Stimulated activated CD4-positive, alpha-beta T cell treated with anti-CD3 and anti-CD28 coated beads, TNF-alpha, amount 100 ng/mL, for 4 hours (primary cell): ENCODE measurements at places on chromosomes 7 and 10.

- no peak for DNase-seq
Observed at GRCh38 chr7:16647435-16647960, 1.5 kb downstream of the BZW2 start.

GRCh38 chr7:141189231-141189630 is 115.4 kb downstream of the TMEM178B start:
- no peak for DNase-seq

GRCh38 chr10:104233817-104234216 is 1.7 kb upstream of the CFAP43 start:
- no peak for DNase-seq

GRCh38 chr10:13724484-13724883 is 137.7 kb downstream of the PRPF18 start:
- no peak for DNase-seq

- DNase-seq, result no peak
Observed at GRCh38 chr10:94035982-94036765, 42.4 kb downstream of the PLCE1 start.

DNA sequence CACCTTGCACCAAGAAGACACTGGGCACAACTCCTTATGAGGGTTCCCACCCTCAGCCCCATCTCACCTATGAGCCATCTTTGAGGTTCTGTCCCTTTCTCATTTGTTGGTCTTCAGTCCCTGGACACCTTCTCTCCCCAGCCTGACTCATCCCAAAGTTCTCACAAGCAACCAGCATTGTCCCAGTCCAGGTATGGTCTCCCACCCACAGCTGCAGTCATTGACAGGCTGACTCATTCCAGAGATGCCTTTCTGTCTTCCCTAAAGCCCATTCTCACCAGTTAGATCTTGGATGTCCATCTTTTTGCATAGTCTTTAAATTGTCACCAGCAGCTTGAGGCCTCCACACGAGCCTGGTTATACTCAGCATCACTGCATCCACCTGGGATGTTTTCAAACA is 26.7 kb upstream of the BMPR1A start:
- DNase-seq, result no peak

GRCh38 chr7:152883858-152884257 is 124.3 kb downstream of the ACTR3B start:
- no peak for DNase-seq

DNA sequence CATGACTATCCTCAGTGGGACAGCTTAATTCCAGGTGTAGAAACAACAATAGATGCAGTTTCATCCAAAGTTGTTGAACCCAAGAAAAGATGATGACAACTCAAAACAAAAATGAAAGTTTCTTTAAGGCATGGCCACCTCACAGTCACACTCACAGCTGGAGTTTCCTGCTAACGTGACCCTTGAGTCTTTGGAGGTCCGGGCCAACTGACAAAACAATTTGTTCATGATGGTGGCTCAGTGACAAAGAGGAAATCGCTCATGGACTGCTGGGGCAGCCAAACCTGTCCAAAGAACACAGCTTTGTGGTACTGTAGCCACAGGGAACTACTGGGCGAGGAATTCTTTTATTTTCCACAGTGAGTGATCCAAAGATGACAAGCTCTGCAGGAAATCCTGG is 96.0 kb upstream of the JCAD start:
- DNase-seq, result no peak

- no peak for DNase-seq
Observed at GRCh38 chr10:117699436-117700075, 157.0 kb downstream of the EMX2 start.

GRCh38 chr10:24456322-24456721 is 247.4 kb downstream of the KIAA1217 start:
- DNase-seq, result no peak

DNA sequence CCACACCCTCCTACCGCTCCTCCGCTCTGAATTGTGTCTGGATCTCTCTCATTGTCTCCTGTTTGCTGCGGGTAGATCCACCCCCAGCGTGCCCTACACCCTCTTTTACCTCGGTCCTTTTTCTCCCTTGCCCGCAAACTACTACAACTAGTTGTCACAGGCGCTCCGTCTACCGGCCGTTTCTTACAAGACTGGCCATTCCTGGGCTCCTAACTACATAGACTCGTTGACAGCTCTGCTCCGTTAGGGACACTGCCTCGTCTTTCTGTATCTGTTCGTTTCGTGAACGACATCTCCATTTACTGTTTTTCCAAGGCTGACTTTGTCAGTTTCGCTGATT is 786 bp downstream of the TAF3 start:
- DNase-seq, result no peak

DNA sequence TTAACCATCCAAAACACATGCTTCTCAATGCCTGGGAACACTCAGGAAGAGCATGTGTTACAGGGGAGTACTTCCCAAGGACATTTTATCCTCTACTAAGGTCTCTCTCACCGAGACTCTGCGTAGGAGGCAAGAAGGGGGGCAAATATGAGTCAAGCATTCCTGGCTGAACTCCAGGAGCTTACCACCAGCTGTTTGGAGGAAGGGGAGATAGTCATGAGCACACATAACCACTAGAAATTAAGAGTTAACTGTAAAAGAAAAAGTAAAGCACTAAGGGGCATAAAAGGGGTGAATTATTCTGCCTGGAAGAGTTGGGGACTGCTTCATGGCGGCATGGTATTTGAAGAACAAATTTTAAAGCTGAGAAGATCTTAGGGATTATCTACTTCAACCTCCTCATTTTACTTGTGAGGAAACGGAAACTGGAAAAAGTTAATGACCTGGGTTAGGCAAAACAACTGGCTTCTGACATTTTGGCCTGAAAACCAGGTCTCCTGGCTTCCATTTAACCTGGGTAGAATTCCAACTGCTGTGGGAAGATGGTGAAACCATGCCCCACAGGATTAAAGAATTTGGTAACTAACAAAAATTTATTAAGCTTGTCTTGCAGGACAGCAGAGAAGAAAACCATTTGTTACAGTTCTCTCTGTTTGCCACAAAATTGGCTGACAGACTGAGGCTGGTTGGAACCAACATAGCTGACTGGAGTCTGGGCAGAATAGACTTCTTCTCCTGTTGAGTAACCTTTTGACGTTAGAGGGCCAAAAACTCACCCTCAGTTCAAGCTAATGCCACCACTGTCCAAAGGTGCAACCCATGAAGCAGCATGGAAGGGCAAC is 85.5 kb downstream of the SLC25A13 start:
- DNase-seq, result no peak

GRCh38 chr10:71434760-71435394 is 38.2 kb downstream of the CDH23 start:
- no peak for DNase-seq

DNA sequence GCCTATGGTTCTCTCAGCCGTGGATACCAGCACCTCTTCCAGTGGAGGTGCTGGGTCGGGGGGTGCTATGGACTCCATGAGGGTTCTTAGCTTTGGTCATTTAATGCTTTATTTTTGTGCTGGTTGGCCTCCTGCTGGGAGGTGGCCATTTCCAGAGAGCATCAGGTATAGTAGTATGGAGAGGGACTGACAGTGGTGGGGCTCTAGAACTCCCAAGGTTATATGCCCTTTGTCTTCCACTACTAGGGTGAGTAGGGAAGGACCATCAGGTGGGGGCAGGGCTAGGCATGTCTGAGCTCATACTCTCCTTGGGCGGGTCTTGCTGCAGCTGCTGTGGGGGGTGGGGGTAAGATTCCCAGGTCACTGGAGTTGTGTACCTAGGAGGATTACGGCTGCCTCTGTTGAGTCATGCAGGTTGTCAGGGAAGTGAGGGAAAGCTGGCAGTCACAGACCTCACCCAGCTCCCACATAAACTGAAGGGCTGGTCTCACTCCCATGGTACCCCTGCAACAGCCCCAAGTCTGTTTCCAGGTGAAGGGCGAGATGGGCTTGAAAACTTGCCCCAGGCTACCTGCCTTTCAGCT is 763.2 kb upstream of the LRRTM3 start:
- DNase-seq, result no peak

DNA sequence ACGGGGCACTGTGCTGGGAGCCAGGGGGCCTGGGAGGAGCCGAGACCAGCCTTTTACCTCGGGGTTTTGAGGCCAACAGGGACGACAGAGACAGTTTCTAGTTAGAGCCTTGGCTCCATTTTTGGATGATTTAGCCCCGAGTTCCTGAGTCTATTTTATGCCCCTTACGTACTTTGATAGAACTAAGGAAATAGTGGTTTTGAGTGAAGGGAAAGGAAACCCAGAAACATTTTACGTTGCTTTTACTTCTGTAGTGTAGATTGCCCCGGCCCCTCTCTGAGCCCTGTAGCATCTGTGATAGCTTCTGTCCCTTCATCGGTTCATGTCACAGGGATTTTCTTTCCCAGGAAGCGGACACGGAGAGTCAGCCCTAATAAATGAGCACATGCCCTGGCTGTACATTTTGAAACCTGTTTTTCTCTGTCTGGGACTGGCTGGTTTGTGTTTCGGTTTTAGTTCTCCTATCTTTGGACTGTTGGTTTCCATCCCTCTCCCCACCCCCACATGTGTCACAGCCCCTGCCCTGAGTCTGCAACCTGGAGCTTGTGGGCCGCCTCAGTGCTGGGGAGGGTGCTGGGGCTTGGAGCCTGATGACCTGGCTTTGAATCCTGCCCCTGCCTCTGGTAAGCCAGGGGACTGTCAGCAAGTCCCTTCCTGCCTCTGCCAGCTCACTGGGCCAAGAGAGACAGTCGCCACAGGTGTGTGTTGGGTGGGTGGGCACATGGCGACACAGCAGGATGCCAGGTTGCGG is 6.9 kb upstream of the ORAI2 start:
- peak; percentile 60 for DNase-seq

- DNase-seq, result no peak
Observed at GRCh38 chr7:29300649-29301048, 106.1 kb downstream of the CHN2 start.

- peak; percentile 19 for DNase-seq
Observed at GRCh38 chr10:71933651-71934050, 30.5 kb upstream of the CHST3 start.

DNA sequence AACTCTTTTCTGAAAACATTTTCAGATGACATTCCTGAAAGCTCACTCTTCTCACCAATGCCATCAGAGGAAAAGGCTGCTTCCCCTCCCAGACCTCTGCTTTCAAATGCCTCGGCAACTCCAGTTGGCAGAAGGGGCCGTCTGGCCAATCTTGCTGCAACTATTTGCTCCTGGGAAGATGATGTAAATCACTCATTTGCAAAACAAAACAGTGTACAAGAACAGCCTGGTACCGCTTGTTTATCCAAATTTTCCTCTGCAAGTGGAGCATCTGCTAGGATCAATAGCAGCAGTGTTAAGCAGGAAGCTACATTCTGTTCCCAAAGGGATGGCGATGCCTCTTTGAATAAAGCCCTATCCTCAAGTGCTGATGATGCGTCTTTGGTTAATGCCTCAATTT is 16.5 kb downstream of the ANLN start:
- no peak for DNase-seq

- no peak for DNase-seq
Observed at GRCh38 chr10:84453303-84453702, 124.9 kb downstream of the CCSER2 start.

- no peak for DNase-seq
Observed at GRCh38 chr10:93471110-93471651, 11.0 kb downstream of the MYOF start.

DNA sequence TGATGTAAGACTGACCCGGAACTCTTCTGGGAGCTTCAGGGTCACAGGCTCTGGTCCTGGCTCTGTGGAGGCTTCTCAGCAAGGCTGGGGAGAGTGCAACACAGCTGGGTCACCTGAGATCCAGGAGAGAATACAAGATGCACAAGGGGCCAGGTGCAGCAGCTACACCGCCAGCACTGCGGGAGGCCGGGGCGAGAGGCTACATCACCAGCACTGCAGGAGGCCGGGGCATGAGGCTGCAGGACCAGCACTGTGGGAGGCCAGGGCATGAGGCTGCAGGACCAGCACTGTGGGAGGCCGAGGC is 44.3 kb downstream of the PDGFA start:
- DNase-seq, result no peak

GRCh38 chr10:38007991-38008390 is 2.5 kb upstream of the ZNF33A start:
- no peak for DNase-seq

- DNase-seq, result no peak
Observed at GRCh38 chr10:43299579-43299978, 32.7 kb upstream of the RASGEF1A start.

GRCh38 chr7:25754751-25755150 is 397.2 kb upstream of the NFE2L3 start:
- DNase-seq, result no peak

DNA sequence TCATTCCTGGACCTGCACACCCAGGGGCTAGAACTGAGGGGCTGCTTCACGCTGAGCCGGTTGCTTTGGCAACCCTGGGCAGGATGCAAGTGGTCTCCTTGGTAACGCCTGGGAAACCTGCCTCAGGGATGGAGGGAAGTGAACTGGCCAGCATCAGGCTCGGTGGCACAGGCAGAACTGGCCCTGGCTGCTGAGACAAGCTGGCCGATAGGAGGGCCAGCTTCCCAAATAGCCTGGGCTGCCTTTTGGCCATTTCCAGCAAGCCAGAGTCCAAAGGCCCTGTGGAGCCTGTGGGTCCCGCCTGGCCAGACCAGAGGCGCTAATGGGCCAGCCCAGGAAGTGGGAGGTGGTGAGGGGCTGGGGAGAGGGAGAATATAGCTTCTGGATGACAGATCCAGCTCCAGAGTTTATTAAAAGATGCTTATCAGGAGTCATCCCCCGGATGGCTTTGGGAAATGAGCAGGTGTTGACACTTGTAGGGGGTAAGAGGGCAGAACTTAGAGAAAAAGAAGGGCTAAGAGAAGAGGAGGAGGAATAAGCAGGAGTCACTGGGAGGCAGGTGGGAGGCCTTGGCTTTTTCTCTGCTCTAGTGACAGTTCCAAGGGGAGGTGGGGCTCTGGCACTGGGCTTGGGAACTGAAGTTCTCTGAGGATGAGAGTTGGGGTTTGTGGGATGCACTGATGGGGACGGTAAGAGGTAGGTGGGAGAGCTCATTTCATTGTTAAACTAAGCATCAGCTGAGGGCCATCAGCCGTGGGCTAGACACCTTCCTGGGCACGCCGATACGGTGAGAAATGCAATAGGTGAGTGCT is 9.6 kb downstream of the NEURL1 start:
- DNase-seq, result no peak

DNA sequence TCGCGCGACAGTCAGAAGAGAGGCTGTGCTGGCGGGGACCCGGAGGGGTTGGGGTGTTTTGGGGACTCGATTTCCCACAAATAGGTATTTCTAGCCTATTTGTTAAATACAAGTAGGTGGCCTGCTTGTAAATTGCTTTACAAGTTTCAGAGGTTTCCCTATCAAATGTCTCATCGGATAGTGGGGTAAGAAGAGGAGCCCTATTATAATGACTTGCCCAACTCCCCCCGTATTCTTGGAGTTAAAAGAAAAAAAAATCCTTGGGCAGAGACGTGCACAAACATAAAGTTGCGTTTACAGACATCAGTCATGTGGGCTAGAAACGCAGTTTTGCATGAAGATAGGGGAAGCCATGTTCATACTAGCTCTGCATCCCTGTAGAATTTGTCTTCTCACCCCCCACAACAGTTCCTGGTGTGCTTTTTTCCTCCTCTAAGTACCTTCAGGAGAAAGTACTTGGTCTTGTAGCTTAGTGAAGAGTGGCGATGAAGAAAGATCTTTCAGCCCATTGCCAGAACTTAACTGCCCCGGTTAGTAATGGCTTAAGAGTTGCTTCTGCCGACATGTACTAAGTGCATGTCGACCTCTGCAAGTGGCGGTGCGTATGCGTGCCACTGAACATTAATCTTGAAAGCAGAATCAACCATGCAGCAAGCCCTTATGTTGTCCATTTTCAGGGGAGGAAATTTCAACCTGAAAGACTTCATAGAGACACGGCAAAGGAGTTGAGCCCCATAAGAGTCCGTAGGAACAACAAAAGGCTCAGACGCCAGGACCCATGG is 832 bp upstream of the TIAL1 start:
- no peak for DNase-seq

- no peak for DNase-seq
Observed at GRCh38 chr10:95531994-95532399, 29.2 kb downstream of the SORBS1 start.
